ENCODE measurements at places on chromosomes 6 and 20.

DNA sequence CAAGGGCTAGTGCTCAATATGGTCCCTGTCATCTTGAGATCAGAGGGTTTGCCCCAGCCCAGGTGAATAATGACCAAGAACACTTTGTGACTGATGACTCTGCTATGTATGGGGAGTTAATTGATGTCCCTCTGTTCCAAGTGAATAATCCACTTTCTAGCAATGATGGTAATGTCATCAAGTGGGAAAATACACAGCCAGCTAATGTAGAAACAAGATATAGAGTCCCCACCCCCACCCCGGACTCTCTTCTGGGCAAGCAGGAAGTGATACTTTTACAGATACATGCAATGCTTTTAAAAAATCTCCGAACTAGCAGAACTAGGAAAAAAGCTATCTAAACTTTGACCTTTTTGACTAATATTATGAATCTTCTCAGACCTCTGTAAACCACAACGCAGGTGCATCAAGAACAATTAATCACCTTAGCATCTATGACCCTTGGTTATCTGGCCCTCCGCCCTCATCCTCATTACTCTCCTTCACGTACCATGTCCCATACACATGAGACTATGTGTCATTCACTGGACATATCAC is 30.5 kb downstream of the CNR1 start:
- DNase-seq: no peak

DNA sequence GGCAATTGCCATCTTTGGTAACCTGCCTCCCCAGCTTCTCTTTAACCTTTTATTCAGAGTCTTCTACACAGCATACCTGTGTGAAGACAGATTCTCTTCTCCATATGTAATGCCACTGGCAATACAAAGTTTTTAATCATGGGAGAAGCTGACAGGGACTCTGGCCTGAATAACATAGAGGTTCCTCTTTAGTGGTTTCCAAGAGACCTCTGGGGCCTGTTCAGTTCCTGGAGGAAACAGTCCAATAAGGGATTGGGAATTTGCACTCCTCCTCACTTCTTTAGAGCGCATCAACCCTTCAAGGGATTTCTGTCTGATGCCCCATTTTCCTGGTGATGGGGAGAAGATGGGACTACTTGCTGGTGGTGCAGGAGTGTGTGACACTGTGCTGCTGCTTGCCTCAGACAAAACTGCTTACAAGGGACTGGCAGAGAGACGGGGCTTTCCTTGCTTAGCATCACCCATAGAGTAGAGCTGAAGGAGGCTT is 1.4 kb downstream of the RIMS1 start:
- no peak for DNase-seq

DNA sequence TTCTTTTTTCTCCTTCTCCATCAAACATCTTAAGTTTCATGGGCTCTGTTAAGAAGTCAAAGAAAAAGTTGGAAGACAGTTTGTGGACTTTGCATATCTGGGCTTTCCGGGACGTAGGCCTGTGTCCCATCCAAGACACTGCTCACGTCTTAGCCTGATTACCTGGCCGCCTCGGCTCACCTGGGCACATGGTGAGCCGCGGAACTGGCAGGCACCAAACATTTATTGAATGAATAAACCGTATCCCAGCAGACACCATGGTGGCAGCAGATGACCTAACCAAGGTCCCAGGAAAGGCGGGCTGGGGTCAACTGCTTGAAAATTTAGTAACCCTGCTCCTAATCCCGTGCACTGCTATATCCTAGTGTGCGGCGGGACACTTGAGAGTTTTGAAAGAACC is 35.6 kb downstream of the GNAS start:
- no peak for DNase-seq

- no peak for DNase-seq
Measured at GRCh38 chr6:115203381-115203780, 857.3 kb downstream of the FRK start.

GRCh38 chr20:37375227-37375626 is 29.3 kb downstream of the SRC start:
- DNase-seq: no peak

DNA sequence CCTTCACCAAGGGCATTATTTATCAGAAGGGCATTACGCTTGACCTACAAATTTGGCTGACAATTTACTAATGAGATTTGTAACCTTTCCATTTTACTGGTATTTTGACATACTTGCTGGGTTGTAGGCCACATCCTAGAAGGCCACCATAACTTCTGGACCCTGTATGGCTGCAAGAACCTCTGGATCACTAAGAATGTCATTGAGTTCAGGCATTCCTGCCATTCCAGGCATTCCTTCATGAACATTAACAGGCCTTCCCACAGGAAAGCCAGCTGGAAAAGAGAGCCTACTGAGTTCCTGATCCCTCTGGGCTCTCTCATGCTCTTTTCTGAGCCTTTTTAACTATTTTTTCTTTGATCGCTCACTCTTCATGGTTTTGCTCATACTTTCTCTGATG is 28.4 kb upstream of the SLC35A1 start:
- DNase-seq: peak; percentile 9

DNA sequence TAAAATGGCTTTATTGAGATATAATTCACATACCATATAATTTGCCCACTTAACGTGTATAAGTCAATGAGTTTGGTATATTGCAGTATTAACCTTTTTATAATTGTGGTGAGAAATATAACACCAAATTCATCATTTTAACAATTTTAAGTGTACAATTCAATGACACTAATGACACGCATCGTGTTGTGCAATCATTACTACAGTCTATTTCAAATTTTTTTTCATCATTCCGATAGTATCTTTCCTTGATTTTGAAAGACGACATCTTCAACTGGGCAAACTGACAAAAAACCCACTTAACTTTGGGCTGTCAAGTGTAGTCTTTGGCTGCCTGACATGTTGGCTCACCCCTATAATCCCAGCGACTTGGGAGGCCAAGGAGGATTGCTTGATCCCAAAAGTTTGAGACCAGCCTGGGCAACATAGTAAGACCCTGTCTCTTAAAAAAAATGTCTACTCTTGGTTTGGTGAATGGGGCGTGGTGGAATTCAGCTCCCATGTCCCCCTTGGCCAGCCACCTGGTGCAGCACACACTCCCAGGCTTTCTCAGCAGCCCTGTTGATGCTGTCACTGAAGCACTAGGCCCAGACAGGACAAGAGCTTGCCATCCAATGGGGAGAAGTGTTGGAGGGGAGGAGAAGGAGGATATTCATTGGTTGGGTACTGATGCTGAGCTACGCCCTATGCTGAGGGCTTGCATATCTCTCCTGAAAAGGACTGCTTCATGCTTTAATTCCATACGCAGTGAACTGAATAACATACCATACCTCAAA is 150.5 kb downstream of the CD83 start:
- DNase-seq: no peak

DNA sequence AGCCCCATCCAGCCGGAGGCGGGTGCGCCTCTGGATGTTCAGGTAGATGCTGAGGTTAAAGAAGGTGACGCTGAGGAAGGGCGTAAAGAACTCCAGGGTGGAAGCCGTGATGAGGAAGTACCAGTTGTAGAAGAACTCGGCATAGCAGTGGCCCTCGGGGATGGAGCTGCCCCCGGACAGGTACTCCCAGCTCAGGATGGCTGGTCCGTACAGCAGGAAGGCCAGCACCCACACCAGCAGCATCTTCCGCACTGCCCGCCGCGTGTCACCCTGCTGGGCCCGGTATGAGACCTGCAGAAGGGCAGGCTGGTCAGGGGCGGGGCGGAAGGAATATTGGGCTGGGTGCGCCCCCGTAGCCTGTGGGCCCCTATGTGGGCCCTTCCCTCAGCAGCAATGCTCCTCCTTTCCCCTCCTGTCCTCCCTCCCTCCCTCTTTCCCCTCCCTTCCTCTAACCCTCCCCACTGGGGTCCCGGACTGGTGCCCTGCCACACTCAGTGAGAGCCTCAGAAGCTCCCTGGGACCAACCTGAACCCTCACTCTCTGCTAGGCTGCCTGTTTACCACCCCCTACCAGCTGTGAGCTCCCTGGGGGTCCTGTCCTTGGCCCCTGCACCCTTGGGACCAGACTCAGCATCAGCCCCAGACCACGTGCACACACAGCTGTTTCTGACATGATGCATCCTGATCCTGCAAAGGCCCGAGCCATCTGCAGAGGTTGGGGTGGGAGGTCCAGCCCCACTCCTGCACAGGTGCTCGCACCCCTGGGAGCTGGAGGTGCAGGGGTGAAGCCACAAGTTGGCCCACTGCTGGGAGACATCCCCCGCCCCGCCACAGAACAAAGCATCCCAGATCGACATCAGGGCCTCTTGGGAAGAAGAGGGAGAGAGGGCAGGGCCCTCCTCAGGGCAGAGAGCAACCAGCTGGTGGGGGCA is 3.2 kb downstream of the HRH3 start:
- DNase-seq: no peak

DNA sequence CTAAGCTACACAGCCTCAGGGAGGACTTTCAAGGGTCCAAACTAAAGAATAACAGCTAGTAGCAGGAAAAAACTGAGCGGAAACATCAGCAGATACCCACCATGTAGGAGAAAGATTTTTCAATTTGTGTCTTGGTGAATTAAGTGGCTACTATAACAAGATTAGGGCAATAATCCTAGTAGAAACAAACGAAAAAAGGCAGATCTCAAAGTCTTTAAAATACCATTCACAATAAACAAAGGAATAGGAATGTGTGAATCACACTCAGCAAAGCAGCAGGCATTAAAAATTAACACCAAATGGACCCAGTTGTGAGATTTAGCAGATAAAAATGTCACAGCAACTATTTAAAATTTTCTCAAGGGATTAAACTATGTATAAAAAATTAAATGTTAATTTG is 761.2 kb downstream of the TENT5A start:
- no peak for DNase-seq

DNA sequence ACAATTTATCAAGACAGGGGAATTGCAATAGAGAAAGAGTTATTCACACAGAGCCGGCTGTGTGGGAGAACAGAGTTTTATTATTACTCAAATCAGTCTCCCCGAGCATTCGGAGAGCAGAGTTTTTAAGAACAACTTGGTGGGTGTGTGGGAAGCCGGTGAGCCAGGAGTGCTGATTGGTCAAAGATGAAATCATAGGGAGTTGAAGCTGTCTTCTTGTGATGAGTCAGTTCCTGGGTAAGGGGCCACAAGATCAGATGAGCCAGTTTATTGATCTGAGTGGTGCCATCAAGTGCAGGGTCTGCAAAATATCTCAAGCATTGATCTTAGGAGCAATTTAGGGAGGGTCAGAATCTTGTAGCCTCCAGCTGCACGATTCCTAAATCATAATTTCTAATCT is 50.0 kb upstream of the ECI2 start:
- no peak for DNase-seq

DNA sequence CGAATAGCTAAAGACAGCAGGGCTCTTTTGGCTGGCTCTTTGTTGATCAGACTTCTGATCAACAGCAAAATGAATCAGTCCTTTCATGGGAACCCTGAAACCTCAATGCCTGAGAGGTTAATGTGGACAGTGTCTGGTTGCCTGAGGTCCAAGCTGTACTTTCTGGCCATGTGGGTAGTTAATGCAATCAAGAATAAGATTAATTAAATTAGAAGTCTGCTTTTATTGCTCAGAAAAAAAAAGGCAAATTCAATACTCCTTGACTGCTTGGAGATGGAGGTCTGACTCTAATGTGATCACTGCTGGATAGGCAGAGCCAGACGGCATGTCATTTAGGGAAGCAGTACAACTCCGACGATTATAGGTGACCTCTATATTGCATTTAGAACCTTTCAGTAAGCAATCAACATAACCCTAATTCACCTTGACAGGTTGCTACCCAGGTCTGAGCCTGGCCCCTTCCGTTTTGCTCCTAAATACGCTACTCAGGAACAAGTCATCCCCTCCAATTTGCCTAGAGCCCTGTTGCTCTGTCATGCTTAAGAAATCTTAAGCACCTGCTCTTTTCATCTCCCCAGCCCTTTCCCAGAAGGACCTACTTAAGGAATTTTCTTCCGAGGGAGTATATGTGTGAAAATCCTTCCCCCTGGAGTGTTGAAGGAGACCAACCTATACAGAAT is 370.0 kb upstream of the SPTLC3 start:
- no peak for DNase-seq

DNA sequence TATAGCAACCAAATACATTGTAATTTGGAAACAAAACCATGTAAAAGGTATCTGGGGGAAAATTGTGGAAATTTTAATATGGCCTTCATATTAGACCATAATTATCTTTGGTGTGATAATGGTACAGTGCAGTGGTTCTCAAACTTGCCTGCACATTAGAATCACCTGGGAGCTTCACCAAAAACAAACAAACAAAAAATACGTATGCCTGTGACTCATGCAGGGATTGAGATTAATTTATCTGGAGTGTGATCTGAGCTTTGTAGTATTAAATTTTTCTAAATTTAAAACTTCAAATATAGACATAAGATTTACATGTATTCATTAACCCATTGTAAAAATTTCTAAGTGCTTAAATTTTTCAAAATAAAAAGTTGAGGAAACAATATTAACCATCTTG is 31.5 kb downstream of the ARHGAP18 start:
- no peak for DNase-seq

- DNase-seq: no peak
Measured at GRCh38 chr6:55012454-55012853, 161.9 kb upstream of the HCRTR2 start.

GRCh38 chr20:32968478-32969241 is 35.6 kb downstream of the SUN5 start:
- DNase-seq: peak; percentile 32

DNA sequence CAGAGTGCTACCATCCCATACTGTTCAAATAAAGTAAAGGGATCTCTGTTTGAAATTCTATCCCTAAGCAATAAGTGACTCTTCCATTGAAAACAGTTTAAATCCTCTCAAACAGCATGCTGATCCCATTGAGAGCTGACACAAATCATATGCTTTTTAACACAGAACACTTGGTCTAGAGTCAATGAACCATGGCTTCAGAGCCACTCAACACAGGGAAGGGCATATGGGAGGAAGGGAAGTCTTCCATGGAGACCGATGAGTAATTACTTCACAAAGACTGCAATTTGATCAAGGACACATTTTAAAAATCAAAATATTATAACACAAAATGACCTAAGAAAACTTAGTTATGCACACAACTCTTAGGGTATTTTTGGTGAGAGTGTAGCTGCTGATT is 1073.0 kb upstream of the MAP3K7 start:
- no peak for DNase-seq

Measured in SJSA1 (cell line).